ENCODE measurements at places on chromosomes 3 and 15.

DNA sequence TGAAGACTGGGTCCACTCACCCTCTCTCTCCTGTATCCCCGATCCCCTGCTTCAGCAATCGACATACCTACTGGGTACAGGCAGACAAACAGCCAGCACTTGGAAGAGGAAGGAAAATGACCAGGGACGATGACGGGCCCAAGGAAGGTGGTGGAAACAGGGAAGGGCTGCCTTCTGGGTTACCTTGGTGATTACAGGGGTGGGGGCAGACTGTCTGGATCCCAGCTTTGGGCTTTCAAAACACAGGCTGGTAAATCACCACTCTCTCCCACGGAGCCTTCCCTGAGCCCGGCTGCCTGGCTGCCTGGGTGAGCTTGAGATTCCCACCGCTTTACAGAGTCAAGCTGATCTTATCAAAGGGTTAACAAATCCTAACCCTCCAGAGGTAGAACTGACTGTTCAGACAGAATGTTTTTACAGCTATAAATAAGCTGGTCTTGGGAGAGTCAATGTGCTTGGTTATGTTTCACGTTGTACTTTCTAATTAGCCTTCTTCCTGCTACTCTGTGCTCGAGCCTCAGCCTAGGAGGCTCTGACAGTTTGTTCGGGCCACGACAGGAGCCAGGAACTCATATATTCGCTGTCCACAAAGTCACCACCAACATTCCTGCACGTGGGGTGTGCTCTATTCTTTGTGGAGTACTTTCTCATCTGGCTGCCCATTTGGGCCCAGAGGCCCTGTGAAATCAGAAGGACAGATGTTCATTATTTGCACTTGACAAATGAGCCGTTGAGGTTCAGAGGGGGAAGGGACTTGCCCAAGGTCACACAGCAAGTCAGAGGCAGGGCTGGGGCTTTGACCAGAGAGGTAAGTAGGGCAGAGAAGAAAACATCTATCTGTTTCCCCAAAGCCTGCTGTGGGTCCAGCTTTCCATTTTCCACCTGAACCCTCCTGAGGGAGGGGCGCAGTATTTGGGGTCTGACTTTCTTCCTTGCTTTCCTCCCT lies 63.5 kb downstream of the FEM1B start:
- no peak for DNase-seq

GRCh38 chr3:74302969-74303368 lies 311.5 kb downstream of the CNTN3 start:
- no peak for DNase-seq

GRCh38 chr3:107368654-107369398 lies 8.4 kb upstream of the CCDC54 start:
- DNase-seq = no peak

DNA sequence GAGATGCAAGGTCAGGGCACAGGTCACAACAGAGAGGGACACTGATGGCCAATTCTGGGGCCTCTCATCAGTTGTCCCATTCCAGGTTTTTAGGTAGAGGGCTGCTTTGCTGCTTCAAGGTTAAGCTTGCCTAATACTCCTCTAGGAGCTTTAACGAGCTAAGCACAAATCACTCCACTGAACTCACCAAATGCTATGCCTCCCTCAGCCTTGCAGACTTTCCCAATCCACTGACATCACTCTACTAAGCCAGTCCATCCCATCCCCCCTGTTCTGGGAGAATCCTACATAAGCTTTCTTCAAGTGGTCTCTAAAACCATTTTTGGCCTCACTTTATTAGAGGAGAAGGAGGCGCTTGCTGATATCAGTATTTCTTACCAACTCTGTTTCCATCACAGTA lies 24.8 kb upstream of the PDCD6IP start:
- no peak for DNase-seq

GRCh38 chr3:43583481-43583880 lies 38.3 kb downstream of the ANO10 start:
- DNase-seq = no peak
